ENCODE measurements at places on chromosomes 12 and 14.

DNA sequence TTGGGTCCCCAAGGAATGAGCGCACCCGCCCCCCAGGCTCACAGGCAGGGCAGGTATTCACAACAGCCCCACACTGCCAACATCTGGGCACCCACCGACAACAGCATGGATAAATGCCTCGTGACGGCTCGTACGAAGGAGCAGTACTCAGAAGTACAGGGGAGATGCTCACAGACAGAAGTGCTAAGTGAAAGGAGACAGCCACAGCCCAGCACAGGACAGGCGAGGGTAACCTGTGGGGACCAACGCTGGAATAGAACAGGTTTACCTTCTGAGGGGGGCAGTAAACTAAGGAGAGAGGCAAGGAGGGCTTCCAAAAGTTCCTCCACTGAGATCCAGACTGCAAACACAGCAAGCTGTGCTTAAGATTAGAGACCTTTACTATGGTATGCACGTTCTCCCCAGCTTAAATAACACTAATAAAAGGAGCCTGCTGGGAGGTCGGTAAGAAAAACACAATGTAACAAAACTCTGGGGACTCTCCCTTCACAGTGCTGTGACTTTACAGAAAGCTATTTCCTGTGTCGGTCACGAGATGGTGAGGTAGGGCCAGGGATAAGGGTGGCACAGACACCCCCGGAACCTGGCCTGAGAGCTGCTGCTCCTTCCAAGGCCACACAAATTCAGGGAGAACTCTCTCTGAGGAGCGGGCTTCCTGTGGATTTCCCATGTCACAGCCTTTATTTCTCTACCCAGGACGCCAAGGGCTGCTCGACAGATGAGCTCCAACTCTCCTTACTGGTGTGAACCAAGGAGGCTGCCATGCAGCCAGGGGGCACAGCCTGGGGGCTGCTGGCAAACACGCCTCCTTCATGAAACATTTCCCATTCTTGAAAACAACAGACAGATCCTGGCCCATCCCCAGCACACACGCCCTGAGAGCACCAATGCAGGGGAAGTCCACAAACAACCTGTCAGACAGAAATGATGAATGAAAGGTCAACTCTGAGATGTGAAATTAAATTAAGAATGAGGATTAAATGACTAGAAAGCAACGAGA lies 26.3 kb downstream of the SLC15A4 start:
- DNase-seq: no peak

- DNase-seq: no peak
Observed at GRCh38 chr14:100470523-100470897, 116.7 kb downstream of the BEGAIN start.

- no peak for DNase-seq
Observed at GRCh38 chr12:18992336-18992735, 137.2 kb upstream of the PLEKHA5 start.

DNA sequence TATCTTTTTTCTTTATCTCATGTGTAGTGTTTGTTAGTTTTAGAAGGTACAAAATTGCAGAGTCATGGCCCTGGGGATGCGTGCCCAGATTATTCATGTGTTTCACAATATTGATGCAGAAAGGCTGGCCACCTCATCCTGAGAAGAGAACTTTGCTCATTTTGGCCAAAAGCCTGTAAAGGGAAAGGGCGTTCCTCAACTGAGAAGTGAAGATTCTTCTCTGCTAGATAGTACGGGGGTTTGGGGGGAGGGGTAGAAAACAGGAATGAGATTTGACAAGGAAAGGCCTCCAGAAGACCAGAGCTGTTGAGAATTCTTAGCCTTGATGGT lies 1.7 kb downstream of the MGST1 start:
- DNase-seq: no peak

DNA sequence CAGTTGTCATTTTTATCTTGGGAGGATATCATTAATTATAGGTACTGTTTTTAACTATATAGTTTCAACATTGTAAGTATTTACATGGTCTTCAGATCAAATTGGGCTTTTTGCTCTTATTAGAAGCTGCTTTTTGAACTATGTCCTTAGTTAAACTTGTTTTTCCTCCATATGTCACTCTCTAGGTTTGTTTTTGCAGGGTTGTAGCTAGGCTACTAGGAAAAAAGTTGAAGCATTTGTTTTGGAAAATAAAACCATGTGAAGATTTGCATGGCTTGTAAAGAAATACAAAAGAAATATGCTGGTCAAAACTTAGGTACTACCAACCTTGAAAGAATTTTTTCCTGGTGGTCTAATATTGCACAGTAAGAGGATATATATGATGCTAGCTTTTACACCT lies 3.4 kb downstream of the ARID2 start:
- no peak for DNase-seq

- no peak for DNase-seq
Observed at GRCh38 chr14:27305441-27305945, 707.7 kb upstream of the NOVA1 start.

DNA sequence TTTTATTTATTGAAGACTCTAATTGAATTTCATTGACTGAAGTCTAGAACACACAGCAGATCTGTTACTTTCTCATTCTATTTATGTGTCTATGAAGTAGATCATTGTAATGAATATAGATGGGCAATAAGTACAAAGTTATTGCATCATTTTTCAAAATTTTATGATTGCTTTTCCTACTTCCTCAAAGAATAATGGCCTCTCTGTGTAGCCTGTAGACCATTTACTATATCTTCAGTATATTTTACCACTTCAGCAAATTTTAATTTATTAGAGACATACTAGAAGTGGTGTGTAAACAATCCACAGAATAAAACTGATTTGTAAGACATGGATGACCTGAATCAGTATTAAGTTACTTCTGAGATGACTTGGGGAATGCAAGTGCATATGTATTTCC lies 291.7 kb upstream of the FAR2 start:
- DNase-seq: no peak

Measured in ecto neural progenitor cell (in vitro differentiated cells).